Dermis microvascular lymphatic vessel endothelial cell (primary cell): ENCODE measurements at places on chromosomes 13 and 19. TPM values are rescaled to one million over a fixed set of nuclear protein-coding genes. Genes with fewer than 3 reads are reported as not detected.

DNA sequence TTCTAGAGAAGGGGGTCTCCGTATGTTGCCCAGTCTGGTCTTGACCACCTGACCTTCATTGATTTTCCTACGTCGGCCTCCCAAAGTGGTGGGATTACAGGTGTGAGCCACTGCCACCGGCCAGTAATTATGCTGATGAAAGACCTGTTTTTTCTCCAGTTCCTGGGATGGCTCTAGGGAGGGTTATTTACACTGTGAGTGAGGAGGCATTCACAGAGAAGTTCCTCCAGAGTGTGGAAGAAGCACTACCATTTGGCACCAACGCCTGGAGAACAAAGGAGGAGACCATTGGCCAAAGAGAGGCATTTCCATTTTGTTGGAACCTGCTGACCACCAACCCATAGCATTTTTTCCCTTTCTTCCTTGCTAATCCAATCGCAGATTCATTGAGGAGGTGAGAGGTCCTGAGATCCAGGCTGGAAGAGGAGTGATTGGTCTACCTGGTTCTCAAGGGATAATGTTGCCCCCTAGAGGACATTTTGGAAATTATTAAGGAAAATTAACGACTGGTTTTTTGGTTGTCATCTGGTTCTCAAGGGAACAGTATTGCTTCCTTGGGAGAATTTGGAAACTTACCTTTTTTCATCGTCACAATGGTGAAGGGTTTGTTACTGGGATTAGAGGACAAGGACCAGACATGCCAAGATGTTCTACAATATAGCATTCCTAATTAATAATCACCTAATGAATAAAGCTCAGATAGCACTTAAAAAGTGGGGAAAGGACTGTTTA, 5.5 kb upstream of the SAE1 start:
- peak; percentile 80 for DNase-seq

DNA sequence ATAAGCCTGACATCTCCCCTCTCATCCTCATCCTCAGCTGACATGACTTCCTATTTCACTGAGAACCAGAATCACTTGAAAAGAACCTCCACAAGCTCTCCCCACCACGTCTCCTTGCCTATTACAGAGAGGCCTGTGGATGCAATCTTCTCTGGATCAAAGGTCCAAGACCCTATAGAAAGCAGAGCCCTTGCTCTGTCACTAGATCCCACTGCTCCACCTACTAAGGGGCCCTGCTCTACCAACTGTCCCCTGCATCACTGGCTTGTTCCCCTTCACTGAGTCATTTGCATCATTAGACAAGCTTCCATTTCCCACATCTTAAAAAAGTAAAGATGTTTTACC, 40.8 kb downstream of the RCBTB2 start:
- no peak for DNase-seq

The DIRAS1 gene
- 0.13 TPM in 2 replicates for total RNA-seq

The PPM1N gene
- 0.25 and 1.0 TPM in 2 replicates for total RNA-seq

The NKG7 gene
- total RNA-seq = not detected in 2 replicates
